CD4-positive, alpha-beta T cell treated with Interleukin-15 for 4 hours (primary cell): ENCODE measurements at places on chromosomes 2 and 18.
A peak's percentile ranks its signal among the peaks of the same experiment; 100 is the strongest.

DNA sequence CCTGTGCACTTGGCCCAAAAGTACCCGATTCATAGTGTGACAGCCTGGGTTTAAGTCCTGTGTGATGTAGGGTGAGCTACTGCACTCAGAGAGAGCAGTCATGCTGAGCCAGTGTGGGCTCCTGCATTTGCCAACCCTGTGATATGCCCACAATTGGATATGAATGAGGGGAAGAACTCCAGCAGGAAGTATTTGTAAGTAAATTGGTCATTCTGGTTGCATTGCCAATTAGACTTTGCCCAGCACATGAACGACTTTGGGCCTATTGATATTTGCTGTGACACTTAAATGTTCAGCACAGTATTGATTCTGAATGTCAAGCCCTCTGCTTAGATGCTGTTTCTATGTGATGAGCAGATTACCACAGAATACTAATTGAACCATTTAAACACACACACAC lies 570.9 kb downstream of the PIK3C3 start:
- DNase-seq = no peak

DNA sequence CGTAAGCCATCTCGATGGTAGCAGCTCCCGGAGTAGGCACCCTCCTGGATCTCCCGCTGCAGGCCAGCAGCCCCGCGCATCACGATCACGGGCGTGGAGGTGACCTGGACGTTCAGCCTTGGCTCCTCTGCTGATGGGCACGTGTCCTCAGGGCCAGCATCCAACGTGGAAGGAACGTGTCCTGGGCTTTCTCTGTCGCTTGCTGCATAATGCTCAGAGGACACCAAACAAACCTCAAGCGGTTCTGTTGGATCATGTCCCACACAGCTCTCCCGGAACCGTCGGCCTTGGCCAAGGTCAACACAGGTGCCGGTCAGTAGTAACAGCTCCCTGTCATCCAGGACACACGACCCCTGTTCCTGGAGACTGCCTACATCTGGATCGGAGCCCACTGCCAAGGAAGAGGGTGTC lies 23.1 kb downstream of the PASK start:
- no peak for DNase-seq

- DNase-seq = no peak
These were observed 297.7 kb upstream of the SYT4 start for GRCh38 chr18:43574974-43575373.

DNA sequence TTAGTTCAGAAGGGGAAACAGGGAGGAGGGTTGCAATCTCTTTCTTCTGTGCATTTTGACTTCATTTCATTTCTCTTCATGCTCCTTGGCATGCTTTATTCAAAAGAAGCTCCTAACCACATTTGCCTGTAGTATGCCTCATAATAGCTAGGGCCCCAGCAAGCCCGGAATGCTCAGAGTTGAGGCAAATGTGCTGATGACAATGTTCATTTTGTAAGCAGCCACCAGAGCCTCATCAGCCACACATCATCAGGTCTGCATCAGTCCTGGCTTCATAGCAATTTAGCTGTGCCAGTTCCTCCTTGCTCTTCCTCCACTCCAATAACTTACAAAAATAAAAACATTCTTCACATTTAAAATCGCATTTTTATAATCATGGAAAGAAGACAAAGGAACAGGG lies 65.4 kb upstream of the MMADHC start:
- DNase-seq = no peak

GRCh38 chr2:217740756-217741155 lies 262.0 kb downstream of the TNS1 start:
- no peak for DNase-seq

- no peak for DNase-seq
These were observed 55.3 kb downstream of the DTNB start for GRCh38 chr2:25617948-25618646.

DNA sequence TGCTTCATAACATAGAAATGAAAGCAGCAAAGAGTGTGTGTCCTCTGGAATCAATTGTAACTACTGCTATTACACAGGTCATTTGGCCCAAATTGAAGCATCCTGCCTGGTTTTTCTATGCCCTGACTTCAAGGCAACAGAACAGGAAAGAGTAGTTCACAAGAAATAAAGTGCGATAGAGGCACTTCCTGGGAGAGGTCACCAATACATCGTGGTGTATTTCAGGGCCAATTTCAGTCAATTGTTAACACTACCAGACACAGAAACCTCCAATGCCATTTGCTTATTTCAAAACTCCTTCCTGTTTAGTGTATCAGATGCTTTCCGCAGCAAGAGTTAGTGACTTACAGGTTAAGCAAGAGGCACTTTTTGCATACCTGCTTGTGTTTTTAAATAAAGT lies 292.1 kb downstream of the ETAA1 start:
- no peak for DNase-seq

- DNase-seq = no peak
These were observed 68.5 kb downstream of the CTIF start for GRCh38 chr18:48607056-48607984.

DNA sequence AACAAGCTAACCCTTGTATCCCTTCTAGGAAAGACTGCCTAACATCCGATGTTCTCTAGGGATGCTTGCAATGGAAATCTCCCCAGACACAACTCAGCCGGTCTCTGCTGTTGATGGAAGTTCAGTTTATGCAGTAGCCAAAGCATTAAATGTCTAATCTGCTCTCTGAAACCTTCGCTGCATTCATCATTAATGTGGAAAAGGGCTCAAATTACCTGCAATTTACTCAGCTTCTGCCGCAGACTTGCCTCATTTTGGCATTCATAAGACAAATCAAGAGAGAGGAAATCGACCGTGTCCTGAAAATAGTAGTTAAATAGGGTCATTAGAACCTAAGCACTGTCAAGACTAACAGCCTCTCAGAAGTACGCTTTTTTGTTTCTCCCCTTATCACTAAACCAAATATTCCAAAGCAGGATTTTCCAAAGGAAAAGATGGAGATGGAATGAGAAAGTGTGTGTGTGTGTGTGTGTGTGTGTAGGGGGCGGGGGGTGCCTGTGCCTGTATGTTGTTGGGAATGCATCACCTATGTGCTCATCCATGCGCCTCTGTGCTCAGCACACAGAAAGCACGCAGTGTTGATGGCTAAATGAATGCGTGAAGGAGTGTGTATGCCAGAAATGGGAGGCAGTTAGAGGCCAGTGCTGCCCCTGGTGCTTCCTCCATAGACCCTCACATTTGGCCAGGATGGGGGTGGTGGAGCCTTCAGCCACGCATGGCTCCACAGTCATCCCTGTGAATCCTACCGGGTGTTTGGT lies 7.4 kb downstream of the LCT start:
- DNase-seq = no peak

GRCh38 chr2:237429753-237430152 lies 15.8 kb upstream of the COL6A3 start:
- DNase-seq = no peak

DNA sequence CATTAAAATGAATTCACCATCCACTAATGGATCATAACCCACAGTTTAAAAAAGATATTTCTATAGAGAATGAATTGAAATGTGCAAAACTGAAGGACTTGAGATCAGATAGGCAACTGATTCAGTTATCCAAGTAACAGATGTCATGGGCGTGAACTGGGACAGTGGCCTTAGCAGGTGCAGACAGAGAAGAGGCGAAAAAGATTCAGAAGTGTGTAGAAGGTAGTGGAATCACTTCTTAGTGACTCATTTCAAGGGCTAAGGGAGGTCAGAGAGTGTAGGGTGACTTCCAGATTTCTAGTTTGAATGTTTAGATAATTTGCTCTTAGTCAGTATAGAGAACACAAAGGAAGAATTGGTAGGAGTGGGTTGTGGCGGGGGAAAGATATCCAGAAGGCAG lies 79.7 kb downstream of the EHBP1 start:
- no peak for DNase-seq

GRCh38 chr2:7004636-7005035 lies 87.4 kb downstream of the RNF144A start:
- DNase-seq = no peak

DNA sequence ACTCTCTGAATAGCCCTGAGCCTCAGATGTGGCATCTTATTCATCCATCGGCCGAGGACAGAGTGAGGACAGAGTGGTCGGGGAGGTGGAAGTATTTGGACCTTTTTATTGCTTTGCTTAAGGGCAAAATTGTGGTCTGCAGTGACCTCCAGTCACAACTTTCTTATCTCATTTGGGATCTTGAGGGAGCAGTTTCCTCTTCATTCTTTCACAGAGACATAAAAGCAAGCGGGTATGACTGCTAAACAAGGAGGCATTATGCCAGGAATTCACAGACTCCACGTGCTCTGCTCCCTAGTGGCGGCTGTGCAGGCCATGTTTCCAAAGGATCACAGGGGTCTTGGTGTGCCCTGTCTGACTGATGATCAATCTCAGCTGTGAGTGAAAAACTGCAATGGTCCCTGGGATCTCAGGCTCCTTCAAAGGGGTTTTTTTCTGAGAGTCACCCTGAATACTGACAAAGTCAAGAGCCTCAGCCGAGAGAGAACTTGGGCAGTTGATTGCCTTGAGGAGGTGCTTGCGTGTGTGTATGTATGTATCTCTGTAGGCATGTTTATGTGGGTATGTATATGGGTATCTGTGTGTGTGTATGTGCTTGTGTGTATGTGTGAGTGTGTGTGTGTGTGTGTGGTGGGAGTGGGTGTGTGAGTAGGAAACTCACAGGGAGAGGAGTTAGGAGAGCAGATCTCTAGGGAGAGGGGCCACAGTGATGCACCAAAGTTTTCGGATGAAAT lies 47.7 kb downstream of the RAPGEF4 start:
- no peak for DNase-seq

GRCh38 chr18:31143025-31143424 lies 19.6 kb downstream of the DSC1 start:
- DNase-seq = no peak

- DNase-seq = no peak
These were observed 35.6 kb downstream of the NGEF start for GRCh38 chr2:232977438-232977971.

- no peak for DNase-seq
These were observed 200.8 kb downstream of the SLC8A1 start for GRCh38 chr2:40251137-40251536.

DNA sequence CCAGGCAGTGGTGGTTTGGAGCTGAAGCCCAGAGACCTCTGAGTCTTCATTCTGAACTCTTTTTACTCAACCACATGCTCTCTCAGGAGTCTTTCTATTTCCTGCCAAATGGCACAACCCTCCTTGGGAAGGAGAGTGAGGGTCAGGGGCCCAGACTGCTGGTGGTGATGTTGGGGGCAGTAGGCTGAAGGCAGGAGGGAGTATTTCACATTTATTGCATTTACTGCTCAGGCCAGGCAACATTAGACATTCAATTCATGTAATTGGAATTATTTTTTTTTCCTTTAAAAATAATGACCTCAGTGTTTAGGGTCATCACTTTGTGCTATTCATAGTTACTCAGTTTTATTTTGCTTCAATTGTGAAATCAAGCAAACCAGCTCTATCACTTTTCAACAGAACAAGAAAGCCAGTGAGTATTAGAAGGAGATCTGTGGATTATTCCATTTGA lies 311.3 kb upstream of the NT5C1B start:
- DNase-seq = no peak

- DNase-seq = no peak
These were observed 10.8 kb downstream of the RFX8 start for GRCh38 chr2:101463911-101464641.

DNA sequence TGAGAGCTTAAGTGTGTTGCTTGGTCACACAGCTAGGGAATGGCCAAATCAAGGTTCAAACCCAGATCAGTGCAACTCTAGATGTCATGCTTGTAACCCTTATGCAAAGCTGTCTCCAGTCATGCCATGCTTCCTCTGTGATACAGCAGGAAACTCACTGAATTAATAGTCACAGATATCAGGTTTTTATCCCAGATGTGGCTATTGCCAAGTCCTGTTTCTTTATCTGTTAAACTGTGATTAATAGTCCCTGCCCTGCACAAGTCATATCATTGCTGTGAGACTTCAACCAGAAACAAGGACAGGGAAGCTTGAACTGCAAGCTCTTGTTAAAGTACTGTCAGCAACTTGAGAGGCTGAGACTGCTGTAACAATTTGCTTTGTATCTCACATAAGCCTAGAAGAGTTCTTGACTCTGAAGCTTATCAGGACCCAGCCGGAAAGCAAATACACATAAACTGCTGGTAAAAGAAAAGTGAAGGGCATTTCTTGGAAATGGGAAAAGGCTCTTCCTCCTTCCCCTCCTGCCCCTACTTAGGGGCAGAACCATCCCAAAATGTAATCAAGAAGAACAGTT lies 609.0 kb downstream of the DCC start:
- no peak for DNase-seq

- no peak for DNase-seq
These were observed 106.8 kb upstream of the MSH2 start for GRCh38 chr2:47295981-47296635.

- no peak for DNase-seq
These were observed 6.9 kb downstream of the UGT1A10 start for GRCh38 chr2:233643128-233643527.

GRCh38 chr2:120731175-120731574 lies 4.5 kb upstream of the GLI2 start:
- DNase-seq = no peak

GRCh38 chr2:17683981-17684380 lies 69.6 kb downstream of the SMC6 start:
- no peak for DNase-seq

GRCh38 chr2:55901941-55902340 lies 21.6 kb downstream of the EFEMP1 start:
- DNase-seq = no peak

GRCh38 chr2:206442833-206443734 lies at the start of gene ADAM23:
TSS of gene ADAM23 (plus strand) at chr2:206443532. CDS start at chr2:206443867, 335 bp downstream.
- peak; percentile 29 for DNase-seq

GRCh38 chr2:10759151-10759714 lies 37.8 kb downstream of the ATP6V1C2 start:
- DNase-seq = no peak

GRCh38 chr18:35153609-35154272 lies 87.1 kb upstream of the ZNF397 start:
- no peak for DNase-seq

DNA sequence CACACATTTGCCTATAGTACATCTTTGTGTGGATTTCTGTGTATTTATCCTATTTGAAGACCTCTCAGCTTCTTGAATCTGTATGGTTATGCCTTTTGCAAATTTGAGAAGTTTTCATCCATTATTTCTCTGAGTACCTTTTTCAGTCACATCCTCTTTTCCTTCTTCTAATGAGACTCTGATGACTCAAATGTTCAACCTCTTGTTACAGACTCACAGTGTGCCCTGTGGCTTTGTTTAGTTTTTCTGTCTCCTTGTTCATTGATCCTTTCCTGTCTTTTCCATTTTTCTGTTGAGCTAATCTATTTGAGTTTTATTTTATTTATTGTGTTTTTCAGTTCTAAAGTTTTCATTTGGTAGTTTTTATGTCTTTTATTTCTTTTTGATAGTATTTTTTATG lies 87.0 kb upstream of the LRP1B start:
- DNase-seq = no peak

DNA sequence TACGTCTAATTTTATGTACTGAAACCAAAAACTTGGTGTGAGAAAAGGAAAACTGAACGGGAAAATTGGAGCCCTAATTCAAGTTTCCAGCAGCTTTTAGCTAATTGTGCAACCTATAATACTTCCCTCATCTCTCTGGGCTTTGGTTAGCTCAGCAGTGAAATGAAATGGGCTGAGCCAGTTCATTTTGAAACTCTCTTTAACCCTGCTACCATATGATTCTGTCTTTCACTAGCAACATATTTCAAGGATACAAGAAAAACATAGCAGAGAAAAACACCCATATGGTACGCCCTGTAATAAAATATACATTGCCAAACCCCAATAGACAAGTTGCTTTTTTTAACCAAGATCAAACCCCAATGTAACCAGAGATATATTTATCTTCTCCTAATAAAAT lies 799 bp downstream of the SYT4 start:
- no peak for DNase-seq
